Panc1 (cell line): ENCODE measurements at places on chromosomes 6 and 20. TPM values are rescaled to one million over a fixed set of nuclear protein-coding genes. Genes with fewer than 3 reads are reported as not detected.

Gene SRMS
- total RNA-seq, result not detected

Gene TXLNB
- not detected for total RNA-seq

Gene GNAS-AS1
- total RNA-seq, result not detected

Gene NRSN1
- total RNA-seq, result not detected

Gene MAP1LC3A
- total RNA-seq, result 25.1 TPM

Gene RBBP8NL
- total RNA-seq, result not detected

Gene CAGE1
- total RNA-seq, result not detected

Gene RIPPLY2
- total RNA-seq, result 6.5 TPM

Gene ZNF334
- 0.28 TPM for total RNA-seq

Gene PLCB4
- total RNA-seq, result 1.5 TPM

Gene OR12D3
- not detected for total RNA-seq

Gene CFAP61
- 0.28 TPM for total RNA-seq

Gene SLC32A1
- not detected for total RNA-seq

Gene SLC24A3
- total RNA-seq, result not detected

Gene ZSCAN12
- 3.2 TPM for total RNA-seq
